ENCODE measurements at places on chromosomes 5 and 9.

- DNase-seq, result no peak
Measured at GRCh38 chr5:69329905-69330489, 2.6 kb downstream of the CCDC125 start.

- no peak for DNase-seq
Measured at GRCh38 chr5:127849891-127850290, 146.7 kb downstream of the CCDC192 start.

- no peak for DNase-seq
Measured at GRCh38 chr9:109556786-109557185, 58.7 kb upstream of the PTPN3 start.

DNA sequence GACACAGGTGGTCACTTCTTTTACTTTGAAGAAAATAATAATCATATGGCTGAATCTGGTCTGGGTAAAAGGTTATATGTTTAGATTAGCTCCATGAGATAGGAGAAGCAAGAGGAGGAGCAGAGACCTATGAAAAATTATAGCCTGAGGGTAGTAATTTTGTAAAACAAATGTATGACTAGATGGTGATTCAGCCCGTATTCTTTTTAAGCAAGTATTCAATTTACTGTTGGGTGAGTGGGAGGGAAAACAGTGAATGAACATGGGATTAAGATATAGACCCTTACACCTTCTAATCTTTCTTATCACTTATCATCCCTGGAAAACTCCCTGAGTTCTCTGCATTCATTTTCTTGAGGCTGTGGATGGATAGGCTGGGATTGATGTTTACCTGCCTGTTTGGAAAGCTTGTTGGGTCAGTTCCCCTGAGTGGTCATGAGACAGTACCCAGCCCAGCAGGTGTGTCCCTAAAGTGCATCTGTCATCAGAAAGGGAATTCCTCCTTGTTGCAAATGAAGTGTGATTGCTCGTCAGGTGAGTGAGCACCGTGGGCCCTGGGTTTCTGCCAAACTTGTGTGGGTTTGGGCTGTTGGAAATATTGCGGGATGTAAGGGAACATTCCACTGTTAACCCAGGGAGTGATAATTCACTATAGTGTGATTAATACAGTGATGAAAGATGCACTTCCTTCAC is 101.2 kb upstream of the GDNF start:
- no peak for DNase-seq

GRCh38 chr5:9456435-9457042 is 89.3 kb downstream of the SEMA5A start:
- no peak for DNase-seq

DNA sequence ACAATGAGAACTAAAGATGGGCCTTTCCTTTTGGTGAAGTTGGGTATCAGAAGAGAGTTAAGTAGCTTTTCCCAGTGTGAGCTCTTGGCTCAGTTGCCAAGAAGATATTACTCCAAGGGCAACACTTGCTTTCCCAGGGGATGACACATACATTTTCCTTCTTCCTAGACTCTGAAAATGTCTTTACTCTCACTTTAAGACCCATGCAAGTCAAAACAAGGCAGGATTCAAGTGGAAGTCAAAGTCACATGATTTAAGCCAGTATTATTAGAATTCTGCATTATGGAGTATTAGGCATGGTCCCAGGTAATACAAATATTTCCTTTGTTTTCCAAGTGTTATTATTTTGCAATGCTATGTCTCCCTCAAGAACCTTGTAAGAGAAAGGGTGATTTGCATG is 175.1 kb downstream of the PPP2R2B start:
- no peak for DNase-seq
